ENCODE measurements at places on chromosomes 16 and 17.

GRCh38 chr17:59432657-59433056, 101.2 kb downstream of the YPEL2 start:
- DNase-seq = no peak

DNA sequence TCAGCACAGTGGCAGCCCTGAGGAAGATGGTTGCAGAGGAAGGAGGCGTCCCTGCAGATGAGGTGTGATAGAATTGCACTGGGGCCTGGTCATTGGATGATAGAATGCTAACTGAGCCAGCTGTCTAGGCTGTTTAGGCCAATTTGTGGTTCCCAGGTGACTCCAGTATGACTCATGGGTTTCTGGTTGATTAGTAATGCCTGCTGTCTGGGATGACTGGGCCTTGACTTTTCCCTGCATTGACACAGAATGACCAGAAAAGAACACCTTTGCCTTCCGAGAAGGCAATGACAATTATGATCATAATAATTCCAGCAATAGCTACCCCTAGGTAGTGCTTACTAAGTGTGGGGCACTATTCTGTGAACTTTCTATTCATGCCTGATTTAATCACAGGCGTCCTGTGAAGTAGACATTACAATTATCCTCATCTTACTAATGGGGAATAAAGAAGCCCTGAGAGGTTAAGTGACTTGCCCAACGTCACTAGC, 31.5 kb downstream of the USP43 start:
- DNase-seq = no peak

DNA sequence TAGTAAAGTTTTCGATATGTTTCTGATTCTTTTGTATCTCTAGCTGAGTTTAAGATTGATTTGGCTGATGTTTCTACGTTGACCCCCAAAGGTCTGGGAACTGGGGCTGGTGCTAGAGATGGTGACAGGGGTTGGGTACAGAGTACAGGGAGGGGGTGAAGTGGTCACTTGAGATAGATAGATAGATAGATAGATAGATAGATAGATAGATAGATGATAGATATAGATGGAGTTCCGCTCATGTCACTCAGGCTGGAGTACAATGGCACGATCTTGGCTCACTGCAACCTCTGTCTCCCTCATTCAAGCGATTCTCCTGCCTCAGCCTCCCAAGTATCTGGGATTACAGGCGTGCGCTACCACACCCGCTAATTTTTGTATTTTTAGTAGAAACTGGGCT, 1.8 kb upstream of the FBRS start:
- DNase-seq = no peak

GRCh38 chr17:71963351-71963750, 157.5 kb upstream of the SOX9 start:
- no peak for DNase-seq

- peak; percentile 75 for DNase-seq
Observed at GRCh38 chr17:61410141-61411010, 10.7 kb downstream of the TBX2 start.

GRCh38 chr16:51051671-51052070, 99.4 kb downstream of the SALL1 start:
- no peak for DNase-seq

- DNase-seq = no peak
Observed at GRCh38 chr17:77451894-77452852, 311.4 kb downstream of the SEC14L1 start.

DNA sequence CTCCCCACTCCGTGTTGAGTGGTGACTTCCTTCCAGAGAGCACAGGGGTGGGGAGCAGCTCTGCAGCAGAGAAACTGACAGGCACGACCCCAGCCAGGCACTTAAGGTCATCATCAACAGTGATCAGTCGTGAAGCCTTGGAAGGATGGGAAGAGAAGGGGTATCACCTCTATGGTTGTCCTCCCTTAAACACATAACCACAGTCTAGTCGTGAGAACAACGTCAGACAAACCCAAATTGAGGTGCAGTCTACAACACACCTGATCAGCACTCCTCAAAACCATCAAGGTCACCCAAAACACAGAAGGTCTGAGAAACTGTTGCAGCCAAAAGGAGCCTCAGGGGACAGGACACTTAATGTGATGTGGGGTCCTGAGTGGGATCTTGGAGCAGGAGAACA, 68.3 kb downstream of the MPRIP start:
- no peak for DNase-seq

DNA sequence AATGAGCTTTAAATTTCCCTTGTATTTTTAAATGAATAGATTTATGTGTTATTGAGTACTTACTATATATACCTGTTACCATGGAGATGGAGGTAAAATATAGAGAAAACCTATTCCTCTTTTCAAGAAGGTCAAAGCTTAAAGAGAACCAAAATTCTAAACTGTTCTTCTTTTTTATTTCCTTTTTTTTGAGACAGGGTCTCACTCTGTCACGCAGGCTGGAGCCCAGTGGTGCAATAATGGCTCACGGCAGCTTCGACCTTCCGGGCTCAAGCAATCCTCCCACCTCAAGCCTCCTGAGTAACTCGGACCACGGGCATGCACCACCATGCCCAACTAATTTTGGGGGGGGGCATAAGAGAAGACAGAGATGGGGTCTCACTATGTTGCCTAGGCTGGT, 25.0 kb upstream of the TMEM97 start:
- no peak for DNase-seq

GRCh38 chr16:85715169-85716021, 26.6 kb upstream of the GINS2 start:
- no peak for DNase-seq

GRCh38 chr16:56263711-56264608, 72.7 kb downstream of the GNAO1 start:
- no peak for DNase-seq

GRCh38 chr16:67457611-67458010, 23.3 kb downstream of the ATP6V0D1 start:
- no peak for DNase-seq
